ENCODE measurements at places on chromosomes 3 and 15.

- DNase-seq, result no peak
Observed at GRCh38 chr15:33098094-33099058, 96.1 kb downstream of the FMN1 start.

DNA sequence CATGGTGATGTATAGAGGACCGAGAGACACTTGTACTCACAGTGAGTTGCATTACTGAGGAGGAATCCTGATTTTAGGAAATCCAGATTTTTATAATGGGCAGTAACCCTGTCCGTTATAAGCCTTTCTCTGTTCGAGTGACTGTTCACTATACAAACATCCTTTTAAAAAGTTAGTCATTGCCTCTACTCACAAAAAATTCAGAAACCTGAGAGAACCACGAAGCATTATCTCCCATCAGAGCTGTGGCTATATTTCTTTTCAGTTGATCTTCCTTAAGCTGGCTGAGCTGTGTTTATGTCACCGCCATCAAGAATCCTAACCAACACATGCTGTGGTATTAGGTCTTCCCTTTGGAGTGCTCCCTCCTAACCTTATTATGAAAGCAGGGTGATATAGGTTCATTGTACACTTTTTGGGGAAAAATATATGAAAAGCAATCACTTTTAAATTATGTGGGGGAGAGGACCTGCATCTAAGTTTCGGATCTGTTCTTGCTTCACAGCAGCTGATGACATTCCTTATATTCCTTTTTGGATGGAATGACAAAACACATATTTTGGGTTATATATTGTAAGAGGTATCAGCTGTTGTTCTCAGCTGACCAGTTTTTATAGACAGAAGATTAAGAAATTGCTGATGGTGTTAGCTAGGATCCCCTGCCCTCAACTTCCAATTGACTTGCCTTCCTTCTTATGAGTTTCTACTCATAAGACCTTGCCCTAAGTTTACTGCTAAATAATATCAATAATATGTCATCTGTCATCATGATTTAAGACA, 465.9 kb upstream of the RASGRP1 start:
- no peak for DNase-seq

DNA sequence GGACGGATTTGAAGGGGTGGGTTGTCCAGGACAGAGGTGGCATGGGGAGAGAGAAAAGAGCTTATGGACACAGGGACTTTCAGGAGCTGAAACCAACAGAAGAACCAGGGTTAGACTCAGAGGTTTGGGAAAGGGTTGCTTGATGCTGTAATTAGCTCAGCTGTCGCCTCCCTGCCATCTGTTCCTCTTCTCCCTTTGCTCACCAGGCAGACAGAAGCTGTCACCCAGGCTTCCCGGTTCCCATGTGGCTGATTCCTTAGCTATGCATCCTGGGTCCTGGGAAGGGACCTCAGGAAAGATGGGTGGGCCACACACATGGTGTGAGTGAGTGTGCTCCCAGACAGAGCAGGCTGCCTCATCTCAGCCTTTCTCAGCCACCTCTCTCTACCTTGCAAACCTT, 14.1 kb downstream of the PTPN23 start:
- DNase-seq, result no peak

GRCh38 chr3:158770741-158771350, 31.0 kb upstream of the MFSD1 start:
- DNase-seq, result no peak

- DNase-seq, result no peak
Observed at GRCh38 chr3:148330542-148330941, 367.2 kb upstream of the AGTR1 start.

DNA sequence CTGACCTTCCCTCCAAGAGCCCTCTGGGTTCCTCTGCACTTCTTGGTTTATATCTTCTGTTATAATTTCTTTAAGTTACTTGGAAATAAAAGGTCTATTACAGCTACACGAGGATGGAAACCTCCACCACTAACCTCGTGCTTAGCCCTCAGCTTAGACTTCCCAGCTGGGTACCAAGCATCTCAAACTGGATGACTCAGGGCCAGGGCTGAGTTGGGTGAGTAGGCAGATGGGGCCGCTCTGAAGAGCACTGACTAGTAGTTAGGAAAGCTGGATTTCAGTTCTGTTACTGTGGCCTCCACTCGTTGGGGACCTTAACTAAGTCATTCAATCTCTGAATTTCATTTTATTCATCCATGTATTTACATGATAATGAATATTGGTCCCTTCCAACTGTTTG, 1036.6 kb downstream of the IGSF11 start:
- DNase-seq, result no peak

- no peak for DNase-seq
Observed at GRCh38 chr3:67515778-67516177, 138.6 kb downstream of the SUCLG2 start.

DNA sequence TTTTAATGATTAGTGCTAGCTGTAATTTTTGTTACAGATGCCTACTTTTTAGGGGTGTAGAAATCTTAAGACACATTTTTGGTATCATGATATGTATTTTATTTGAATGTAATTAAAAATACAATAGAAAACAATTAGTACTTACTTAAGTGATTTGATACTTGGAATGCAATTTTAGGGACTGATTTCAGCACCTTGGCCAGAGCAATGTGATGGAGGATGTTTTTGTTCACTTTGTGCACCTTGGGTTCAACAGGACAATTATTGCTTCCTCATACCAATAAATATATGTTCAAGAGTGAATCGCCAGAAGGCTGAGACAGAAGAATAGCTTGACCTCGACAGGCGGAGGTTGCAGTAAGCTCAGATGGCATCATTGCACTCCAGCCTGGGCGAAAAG, 22.3 kb downstream of the GMNC start:
- no peak for DNase-seq

GRCh38 chr3:58585994-58586393, 8.8 kb upstream of the FAM107A start:
- no peak for DNase-seq

- no peak for DNase-seq
Observed at GRCh38 chr15:67178569-67179210, 75.8 kb downstream of the AAGAB start.

DNA sequence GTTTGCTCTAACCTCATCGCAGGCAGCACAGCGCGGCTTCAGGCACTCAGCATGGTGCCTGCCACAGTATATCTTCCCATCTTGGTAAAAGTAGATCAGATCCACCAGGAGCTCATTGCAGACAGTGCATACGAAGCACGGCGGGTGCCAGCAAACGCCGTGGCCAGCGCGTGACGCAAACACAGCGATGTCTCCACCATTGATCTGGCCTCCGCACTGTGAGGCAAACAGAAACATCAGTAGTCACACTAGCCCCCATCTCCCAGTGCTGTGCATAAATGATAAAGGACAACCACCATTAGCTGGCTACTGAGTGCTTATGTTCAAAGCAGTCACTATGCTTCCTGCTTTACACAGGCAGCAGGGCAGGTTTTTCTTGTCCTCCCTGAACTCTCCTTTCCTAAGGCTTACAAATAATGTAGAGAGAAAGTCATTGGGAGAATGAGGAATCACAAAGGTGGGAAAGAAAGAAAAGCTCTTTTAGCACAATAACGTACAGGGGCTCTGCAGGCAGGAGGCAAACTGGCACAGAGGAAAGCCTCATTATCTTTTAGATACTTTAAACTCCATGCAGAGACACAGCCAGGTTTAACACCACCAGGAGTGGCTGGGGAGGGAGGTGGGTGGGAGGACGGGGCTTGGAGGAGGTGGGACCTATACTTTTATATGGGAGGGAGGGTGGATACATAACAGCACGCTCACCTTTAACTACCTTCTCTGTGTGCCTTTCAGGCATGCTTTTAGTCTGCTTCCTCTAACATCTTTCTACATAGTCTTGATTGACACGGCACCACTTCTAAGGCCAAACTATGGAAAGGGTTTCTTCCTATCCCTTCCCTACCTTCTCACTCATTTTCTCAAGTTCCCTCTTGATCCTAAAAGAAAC, 67.9 kb downstream of the PRICKLE2 start:
- DNase-seq, result no peak

GRCh38 chr15:39059917-39060316, 495.3 kb upstream of the RASGRP1 start:
- no peak for DNase-seq

Measured in activated naive CD8-positive, alpha-beta T cell treated with anti-CD3 and anti-CD28 coated beads for 36 hours (primary cell).